Fibroblast of gingiva (primary cell): ENCODE measurements at places on chromosomes 12 and 14.

GRCh38 chr12:93137656-93138612 is 208.8 kb upstream of the EEA1 start:
- peak; percentile 80 for DNase-seq

DNA sequence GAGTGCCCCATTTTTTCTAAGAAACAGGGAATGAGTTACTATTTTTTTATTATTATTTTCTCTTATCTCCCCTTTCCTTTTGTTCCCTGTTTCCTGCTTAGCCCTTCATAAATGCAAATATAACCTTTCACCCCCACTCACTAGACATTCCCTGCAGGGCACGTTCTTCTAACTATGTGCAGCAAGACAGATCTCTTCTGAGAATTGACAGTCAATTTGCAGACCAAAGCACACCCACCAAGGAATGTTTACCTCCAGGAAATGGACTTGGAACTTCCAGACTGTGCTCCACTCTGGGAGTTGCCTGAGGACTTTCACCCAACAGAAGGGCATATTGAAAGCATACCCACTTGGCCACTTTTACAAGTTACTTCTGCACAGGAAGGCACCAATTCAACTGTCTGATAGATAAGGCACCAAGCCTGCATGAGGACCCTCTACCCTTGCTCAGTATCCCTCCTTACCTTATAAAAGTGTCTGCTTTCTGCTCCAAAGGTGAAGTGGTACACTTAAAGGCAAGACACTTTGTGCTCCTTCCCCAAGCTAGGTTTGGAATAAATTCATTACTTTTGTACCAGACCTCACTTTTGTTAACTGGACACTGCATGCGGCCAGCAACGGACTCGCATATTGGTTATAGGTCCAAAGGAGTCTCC is 6.5 kb downstream of the TAS2R19 start:
- no peak for DNase-seq

DNA sequence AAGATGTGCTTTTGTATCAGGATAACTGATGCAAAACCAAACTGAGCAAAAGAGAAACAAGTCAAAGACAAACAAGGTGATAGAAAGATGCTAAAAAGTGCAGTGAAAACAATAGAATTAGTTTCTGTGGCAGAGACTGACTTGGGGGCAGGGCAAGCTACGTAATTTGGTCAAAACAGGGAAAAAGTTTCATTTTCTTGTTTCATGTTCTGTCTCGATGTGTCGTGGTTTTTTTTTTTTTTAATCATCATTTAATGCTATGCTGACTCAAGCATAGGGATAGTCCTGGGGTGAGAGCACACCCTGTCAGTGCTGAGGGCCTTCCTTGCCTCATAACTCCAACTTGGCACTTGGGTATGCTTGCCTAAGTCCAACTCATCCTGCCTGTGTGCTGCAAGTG is 144.1 kb upstream of the PTPRQ start:
- DNase-seq, result no peak

DNA sequence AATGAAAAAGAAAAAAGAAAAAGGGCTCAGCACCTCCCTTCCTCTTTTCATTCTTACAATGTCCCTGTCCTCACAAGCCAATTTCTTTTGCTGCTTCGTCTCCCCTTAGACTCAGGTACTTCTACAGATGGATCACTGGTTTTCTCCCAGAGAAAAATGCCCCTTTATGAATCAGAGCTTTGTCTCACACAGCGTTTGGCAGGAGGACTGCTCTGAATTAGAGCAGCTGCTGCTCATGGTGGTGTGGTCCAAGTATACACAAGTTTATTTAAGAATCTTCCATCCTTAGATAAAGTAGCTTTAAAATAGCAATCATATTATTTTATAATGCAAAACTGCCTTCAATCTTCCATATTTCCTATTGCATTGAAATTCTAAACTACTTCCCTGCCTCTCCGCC is 80.3 kb downstream of the SLC8A3 start:
- no peak for DNase-seq

DNA sequence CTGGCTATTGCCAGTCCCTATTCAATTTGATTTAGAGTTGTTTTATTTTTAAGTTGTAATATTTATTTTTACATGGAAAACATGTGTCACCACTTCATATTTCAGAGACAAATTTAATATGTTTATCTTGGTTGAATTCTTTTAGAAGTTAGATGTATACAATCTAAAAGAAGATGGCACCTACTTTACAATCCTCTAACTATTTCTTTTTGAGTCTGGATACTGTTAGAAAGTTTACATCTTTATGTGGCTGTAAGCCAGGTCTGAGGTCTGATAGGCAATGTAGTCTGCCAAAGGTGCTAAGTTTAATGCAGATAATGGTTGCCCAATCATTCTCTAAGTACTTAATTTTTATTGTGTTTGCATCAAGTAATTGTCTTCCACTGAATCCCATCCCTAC is 7.2 kb upstream of the LMO3 start:
- DNase-seq, result no peak
